ENCODE measurements at places on chromosomes 1 and 21. TPM values are rescaled to one million over a fixed set of nuclear protein-coding genes. Genes with fewer than 3 reads are reported as not detected.

DNA sequence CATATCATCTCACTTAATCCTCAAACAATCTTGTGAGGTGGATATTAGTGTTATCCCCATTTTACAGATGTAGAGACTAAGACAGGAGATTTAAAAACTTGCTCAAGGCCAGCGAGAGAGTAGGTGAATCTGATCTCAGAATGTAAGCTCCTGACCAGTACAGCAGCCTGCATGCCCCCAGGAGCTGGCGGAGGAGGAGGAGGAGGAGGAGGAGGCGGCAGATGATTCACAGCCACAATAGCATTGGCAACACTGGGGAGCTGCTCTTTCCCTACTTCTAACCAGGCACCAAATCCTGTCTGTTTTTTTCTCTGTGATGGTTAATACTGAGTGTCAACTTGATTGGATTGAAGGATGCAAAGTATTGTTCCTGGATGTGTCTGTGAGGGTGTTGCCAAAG, 243.2 kb downstream of the ATG4C start:
- no peak for DNase-seq

GRCh38 chr1:235057385-235058306, 71.0 kb downstream of the TOMM20 start:
- no peak for DNase-seq

DNA sequence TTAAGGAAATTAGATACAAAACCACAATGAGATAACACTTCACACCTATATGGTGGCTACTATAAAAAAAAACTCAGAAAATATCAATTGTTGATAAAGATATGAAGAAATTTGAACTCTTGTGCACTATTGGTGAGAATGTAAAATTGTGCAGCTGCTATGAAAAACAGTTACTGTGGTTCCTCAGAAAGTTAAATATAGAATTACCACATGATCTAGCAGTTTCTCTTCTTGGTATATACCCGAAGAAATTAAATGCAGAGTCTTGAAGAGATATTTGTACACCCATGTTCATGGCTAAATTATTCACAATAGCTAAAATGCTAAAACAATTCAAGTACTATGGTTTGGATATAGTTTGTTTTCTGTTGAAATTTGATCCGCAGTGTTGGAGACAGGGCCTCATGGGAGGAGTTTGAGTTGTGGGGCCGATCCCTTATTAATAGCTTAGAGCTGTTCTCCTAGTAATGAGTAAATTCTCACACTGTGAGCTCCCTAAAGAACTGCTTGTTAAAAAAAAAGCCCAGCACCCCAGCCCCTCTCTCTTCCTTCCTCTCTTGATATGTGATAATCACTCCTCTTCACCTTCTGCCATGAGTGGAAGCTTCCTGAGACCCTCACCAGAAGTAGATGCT, 1412.1 kb downstream of the PLA2G4A start:
- no peak for DNase-seq

- no peak for DNase-seq
These were observed 121.9 kb downstream of the CAPN8 start for GRCh38 chr1:223543560-223543959.

DNA sequence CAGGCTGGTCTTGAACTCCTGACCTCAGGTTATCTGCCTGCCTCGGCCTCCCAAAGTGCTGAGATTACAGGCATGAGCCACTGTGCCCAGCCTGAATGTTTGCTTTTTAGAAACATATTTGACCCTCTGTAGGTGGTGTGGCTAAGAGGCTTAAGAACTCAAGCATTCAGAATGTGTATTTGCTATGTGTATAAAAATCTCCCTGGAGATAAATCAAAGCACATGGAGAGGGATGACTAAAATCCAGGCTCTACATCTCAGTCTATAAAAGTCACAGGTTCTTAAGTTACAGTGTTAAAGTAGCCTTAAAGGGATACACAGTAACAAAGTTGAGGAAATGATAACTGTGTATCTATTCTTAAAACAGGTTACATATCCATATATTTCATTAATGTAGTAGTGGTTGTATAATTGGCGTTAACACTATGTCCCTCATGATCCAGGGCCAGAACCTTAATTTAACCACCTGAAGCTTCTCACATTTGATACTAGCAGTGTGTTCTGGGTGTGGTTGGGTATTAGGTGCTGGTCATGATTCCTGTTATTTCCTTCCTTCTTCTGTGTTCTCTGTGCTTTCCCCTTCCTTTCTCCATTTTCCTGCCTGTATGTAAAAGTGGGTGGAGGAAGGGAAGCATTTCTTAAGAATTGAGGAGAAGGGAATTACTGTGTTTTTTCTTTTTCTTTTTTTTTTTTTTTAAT, 16.2 kb downstream of the GIPC2 start:
- DNase-seq = no peak

DNA sequence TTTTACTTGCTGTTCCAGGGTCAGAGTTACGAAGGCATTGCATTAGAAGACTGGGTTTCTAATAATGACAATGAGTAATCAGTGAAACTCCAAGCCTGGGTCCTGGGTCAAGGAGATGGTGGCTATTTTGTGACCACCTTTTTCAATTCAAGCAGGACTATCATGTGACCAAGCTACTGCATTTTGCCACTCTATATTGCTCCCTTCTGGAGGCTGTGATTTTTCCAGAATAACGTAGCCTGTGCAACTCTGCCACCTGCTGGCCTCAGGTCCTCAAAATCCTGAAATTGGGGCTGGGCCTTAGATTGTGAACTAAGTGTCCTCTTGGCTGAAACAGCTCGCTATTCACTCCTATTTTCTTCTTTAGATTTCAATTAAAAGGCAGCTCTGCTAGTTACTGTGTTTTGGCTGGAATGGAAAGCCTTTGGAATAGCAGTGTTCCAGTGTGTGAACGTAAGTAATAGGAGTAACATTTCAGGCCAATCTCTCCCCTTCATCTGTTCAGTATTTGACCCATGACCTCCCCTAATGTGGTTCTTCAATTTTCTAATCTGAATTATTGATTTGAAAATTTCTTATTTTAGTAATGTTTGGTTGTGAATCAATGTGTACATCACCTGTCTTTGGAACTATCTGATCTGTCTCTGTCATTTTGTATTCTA, 52.9 kb upstream of the CD46 start:
- peak; percentile 4 for DNase-seq

- DNase-seq = no peak
These were observed 206.9 kb downstream of the MRPL39 start for GRCh38 chr21:25400427-25400826.

GRCh38 chr1:28591708-28592320, at the start of gene RAB42:
RAB42 (plus strand) TSS chr1:28592265; CDS start chr1:28592512, 247 bp downstream.
- DNase-seq = no peak

DNA sequence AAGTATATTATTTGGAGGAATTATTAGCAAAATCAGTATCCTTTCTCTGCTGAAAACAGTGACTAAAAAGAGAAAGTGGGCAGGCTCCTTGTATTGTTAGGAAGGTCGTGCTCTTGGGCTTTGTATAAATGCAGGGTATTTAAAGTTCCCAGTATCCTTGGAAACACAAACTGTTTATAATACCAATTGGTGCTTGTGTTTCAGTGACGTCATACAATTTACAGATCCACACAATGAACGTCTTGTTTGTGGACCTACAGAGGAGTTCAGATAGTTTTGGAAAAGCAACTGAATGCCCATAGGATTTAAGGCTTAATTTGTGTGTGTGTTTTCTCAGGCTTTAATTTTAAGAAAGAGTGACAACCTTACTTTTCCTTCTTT, 168.2 kb downstream of the RASAL2 start:
- DNase-seq = no peak

DNA sequence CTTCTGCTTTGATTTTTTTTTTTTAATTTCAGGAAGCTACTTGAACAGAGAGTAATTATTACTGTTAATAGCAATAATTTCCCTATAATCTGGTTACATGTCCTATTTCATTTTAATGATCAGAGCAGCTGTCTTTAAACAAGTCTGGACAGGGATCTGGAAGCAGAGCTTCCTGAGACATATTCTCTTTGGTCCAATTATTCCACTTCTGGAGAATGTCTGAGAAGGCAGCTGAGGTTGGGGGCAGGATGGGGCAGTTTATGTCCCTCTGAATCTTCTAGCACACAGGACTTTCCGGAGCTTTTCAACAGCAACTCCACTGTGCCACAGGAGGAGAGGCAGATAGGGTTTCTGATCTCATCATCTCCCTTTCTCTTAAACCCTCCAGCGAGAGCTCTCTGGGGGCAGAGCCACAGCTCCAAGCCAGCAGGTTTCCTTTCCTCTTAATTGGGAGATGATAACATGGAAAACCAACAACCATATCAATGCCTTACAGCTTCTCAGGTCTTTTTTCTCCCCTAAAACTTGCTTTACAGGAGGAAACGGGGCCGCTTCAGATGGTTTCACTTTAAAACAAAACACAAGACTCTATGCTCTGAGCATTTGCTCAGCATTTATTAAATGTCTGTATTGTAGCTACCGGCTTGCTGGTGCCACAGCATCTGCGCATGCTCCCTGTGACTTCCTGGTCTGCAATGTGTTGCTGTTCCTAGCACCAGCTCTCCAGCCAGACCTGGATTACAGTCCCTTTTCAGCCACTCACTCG, 425.7 kb upstream of the USP24 start:
- no peak for DNase-seq

- DNase-seq = no peak
These were observed 857 bp downstream of the FAM3B start for GRCh38 chr21:41317458-41317857.

DNA sequence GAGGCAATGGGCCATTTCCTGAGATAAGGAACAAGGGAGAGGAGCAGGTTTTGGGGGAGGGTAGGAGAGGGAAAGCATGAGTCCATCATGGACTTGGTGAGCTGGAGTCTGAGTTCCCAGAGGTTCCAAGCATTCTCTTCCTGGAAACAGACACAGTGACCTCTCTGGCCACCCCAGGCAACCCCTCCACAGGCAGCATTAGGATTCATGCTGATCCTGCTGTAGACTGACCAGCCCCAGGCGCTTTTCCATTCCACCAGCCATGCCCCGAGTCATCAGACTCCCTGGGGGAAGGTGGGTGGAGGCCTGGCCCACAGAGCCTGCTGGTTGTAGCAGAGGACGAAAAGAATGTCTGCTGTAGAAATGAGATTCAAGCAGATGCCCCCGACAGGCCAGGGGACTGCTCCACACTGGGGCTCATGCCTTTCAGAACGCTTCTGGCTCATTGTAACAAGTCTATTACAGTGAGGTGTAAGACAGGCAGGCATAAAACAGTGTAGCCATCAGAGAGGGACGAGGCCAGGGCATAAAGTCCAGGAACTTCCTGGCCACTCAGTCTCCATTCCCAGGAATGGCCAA, 52.2 kb downstream of the KCND3 start:
- no peak for DNase-seq

- no peak for DNase-seq
These were observed 157.4 kb downstream of the GPR52 start for GRCh38 chr1:174605198-174605597.

GRCh38 chr1:112779665-112780526, 64.8 kb upstream of the PPM1J start:
- DNase-seq = no peak

TRIM62 gene
- polyA plus RNA-seq = 5.8 TPM

CLK2 gene
- 93.6 TPM for polyA plus RNA-seq

C4BPB gene
- polyA plus RNA-seq = 0.62 TPM

HEYL gene
- 20.9 TPM for polyA plus RNA-seq

SLAMF9 gene
- not detected for polyA plus RNA-seq

DMRTA2 gene
- 0.05 TPM for polyA plus RNA-seq

KIRREL1 gene
- polyA plus RNA-seq = 175 TPM

B3GALT5 gene
- polyA plus RNA-seq = 0.34 TPM
